ENCODE measurements at places on chromosomes 7 and 10.

- DNase-seq = peak; percentile 43
Measured at GRCh38 chr10:77578583-77579227, 58.9 kb downstream of the KCNMA1 start.

GRCh38 chr7:3437467-3437866 is 136.4 kb downstream of the SDK1 start:
- DNase-seq = no peak

GRCh38 chr7:11858026-11858425 is 26.0 kb upstream of the THSD7A start:
- no peak for DNase-seq

DNA sequence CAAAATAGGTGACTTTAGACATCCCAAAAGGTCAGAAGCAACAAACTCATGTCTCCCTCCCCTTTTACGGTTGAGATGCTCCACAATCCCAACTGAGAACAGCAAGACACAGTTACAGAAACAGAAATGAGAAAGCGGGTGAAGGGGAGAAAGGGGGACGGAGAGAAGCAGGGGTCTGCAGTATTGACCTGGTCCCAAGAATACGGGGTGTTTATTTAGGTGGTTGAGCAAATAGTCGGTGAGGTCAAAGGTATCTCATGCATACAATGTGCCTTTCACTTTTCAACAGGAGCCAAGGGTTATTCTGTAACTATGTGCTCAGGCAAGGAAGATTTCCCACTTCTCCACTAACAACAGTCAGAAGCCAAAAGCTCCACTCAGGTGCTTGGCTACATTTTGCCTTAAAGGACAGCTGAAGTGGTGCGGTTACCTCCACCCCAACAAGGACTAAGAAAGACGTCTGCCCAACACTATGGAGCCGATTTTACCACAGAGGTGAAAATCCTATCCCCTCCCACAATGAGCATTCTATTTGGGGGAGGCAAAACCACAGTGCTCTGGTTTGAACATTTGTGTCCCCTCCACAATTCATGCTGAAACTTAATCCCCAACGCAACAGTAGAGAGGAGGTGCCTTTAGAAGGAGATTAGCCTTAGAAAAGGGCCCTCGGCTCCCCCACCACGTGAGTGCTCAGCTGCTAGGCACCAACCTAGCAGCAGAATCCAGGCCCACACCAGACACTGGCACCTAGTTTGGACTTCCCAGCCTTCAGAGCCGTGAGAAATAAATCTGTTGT is 77.9 kb downstream of the PARD3 start:
- no peak for DNase-seq

- DNase-seq = no peak
Measured at GRCh38 chr10:102682416-102682815, 31.8 kb downstream of the ARL3 start.

GRCh38 chr7:128945668-128946366 is 8.1 kb downstream of the IRF5 start:
- no peak for DNase-seq

- no peak for DNase-seq
Measured at GRCh38 chr7:139774376-139774775, 3.4 kb downstream of the HIPK2 start.

DNA sequence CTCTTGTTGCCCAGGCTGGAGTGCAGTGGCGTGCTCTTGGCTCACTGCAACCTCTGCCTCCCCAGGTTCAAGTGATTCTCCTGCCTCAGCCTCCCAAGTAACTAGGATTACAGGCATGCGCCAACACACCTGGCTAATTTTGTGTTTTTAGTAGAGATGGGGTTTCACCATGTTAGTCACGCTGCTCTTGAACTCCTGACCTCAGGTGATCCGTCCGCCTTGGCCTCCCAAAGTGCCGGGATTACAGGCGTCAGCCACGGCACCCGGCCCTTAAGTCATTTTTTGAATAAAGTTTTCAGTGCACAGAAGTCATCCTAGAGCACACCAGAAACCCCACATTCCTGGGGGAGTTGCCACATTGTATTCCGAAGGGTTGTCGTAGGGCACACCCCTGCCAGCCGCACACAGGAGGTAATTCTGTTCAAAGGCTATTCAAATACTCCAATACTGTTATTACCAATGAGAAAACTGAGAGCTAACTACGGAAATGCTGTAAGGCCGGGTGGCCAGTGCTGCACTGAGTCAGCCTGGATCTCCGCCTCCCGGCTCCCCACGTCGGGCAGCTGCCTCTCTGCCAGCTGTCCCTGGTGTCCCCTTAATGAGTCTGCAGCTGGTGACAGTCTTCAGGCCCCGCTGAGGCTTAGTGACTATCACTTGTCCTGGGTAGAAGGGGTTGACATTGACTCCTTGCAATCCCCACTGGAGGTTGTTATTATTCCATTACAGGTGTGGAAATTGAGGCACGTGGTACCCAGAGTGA is 8.6 kb upstream of the RFC2 start:
- no peak for DNase-seq

GRCh38 chr10:44981172-44982113 is 2.8 kb upstream of the DEPP1 start:
- DNase-seq = no peak

DNA sequence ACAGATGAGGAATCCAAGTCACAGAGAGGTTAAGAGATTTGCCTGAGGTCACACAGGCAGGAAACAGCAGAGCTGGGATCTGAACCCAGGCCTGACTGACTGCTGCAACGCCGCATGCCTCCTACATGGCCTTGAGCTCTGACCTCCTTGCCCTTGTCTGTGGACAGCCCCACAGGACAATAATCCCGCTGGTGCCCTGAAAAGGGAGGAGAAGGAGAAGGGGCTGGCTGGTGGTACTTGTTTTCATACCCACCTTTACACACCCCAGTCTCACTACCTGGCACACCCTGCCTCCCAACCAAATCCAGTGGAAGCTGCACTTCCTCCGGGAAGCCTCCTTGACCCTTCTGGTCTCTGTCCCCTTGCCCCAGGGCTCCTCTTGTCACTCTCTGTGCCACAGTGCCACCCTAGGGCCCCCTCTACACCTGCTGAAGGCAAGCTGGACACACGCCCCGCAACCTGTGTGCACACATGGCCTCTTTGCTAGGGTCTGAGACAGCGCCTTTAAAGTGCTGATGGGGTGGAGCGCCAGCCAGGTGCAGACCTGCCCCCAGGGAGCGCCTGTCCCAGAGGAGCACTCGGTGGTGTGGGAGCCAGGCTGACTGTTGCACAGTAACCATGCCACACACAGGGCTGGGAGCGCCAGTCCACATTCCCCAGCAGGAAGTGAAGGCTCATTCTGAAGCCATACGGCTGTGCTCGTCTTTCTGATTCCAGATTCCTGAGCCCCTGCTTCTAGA is 38.6 kb downstream of the ZCCHC24 start:
- no peak for DNase-seq

DNA sequence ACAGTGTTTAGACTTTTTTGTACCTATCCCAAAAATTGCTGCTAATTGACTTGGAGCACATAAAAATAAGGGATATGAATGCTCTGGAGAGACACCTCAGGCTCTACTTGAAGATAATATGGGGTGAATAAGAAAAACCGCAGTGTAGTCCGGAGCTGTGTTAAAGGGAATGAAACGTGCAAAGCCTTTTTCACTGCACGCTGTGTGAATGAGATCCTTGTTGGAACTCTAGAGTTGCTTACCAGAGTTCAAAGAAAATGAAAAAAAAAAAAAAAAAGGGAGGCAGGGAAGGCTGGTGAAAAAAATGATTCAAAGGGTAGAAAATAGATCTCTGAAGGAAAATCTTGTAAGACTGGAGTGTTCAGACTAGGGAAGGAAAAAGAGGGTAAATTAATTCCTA is 226.6 kb downstream of the LRMDA start:
- DNase-seq = no peak

- DNase-seq = no peak
Measured at GRCh38 chr7:31408140-31408729, 67.7 kb upstream of the NEUROD6 start.

GRCh38 chr7:31123726-31124125 is 71.6 kb downstream of the ADCYAP1R1 start:
- no peak for DNase-seq

- DNase-seq = no peak
Measured at GRCh38 chr10:6048281-6049030, 13.7 kb downstream of the IL2RA start.

DNA sequence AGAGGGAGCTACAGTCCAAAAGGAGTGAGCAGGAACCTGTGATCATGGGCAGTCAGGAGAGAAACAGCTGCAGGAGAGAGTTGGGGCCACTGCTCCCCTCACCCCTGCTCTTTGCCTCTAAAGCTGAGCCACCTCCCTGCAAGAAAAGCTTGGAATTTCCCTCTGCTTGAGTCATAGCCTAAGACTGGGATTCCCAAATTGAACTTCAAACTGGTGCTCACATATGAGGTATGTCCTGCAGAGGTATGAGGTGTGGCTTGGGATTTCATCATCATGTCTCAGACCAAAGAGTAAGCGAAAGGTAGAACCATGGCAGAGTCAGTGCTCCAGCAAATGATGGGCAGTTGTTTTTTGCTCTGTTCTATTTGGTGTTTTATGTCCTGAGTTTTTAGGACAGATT is 237.1 kb upstream of the NRP1 start:
- DNase-seq = no peak

DNA sequence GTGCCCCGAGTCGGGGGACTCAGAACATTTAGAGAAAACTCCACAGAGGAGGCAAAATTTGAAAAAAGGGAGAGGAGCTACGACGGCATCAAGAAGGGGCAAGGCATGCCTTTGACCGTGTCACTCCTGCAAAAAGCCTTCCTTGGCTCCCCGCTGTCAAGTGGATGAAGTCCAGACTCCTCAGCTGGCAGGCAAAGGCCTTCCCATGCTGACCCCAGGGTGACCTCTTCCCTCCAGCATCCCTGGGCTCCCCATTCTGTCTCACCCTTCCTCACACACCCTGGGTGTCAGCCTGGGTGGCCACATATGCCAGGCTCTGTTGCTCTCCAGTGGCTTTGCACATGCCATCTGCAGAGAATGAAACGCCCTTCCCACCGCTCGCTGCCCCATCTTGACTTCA is 88.4 kb upstream of the ZMIZ1 start:
- DNase-seq = no peak

DNA sequence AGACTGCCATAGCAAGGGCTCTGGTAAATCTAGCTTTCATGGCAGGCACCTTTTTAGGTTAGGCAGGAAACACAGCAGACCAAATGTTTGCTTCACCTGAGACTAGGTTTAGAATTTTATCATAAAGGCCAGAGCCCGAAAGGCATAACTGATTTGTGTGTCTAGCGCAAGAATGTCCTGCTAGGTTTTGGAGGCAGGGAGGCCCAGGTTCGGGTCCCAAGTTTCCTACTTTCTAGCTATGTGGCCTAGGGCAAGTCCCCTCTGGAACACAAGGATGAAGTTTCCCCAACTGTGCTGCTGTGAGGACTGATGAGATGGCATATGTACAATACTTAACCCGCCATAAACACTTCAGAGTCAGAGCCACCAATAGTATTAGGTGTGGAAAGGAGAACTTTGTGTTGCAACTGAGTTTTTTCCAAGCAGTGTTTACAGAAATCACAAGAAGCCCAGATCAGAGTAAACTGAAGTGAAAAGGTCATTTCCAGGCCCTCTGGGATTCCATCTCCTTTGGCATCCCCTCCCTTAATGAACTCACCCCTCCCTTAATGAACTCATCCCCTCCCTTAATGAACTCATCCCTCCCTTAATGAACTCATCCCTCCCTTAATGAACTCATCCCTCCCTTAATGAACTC is 244.9 kb downstream of the SKAP2 start:
- no peak for DNase-seq

DNA sequence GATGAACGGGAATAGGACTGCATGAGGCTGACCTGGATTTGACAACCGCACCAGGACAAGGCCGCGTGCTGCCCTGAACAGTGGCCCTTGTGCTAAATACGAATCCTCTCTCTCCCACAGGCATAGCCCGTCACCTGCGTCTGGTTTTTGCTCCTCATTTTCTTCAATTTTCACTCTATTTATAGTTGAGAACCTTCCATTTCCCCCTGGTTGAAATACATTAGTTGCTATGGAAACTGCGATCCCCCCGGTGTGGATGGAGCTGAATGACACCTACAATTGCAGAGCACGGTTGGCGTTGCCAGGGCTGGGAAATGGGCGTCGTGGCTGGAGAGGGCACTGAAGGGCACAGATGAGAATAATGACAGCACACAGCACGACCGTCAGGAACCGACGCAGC is 158.6 kb upstream of the PITRM1 start:
- no peak for DNase-seq

DNA sequence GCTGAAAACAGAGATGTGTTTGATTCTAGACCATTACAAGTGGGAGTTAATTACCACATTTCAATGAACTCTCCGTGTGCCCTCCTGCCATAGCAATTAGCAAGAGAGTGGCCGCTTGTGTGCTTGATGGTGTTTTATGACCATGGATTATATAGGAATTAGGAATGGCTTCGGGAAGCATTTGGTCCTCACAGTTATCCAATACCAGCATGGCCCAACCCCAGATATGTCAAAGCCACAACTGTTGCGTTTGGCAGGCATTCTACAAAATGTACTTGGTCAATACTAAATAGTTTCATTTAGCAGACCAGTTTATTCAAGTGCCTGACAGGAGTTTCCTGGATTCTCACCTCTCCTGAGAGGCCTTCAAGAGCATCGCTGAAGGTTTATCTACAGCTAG is 509.0 kb upstream of the GALNT17 start:
- no peak for DNase-seq

GRCh38 chr7:124893140-124893827 is 36.3 kb downstream of the POT1 start:
- DNase-seq = no peak

DNA sequence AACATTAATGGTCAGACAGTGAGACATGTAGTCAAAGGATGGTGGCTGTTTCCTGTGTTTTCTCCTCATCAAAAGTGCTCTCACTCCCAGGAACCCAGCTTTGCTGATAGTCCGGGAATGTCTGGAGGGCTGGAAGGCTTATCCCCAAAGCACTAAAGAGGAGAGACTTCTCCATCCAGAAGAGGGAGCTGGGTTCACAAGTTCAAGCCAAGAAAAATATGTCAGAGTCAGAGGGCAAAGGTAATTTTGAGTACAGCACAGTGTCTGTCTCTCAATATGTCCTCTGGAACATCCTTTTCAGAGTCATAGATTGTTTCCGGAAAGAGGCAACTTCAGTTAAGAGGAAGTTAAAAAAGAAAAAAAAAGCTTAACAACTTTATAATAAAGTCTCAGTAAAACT is 281.5 kb upstream of the PHYHIPL start:
- DNase-seq = no peak

GRCh38 chr7:41107330-41107937 is 595.5 kb downstream of the INHBA start:
- no peak for DNase-seq

GRCh38 chr10:28569506-28570159 is 36.7 kb downstream of the WAC start:
- no peak for DNase-seq
